ENCODE measurements at places on chromosomes 4 and X. TPM values are rescaled to one million over a fixed set of nuclear protein-coding genes. Genes with fewer than 3 reads are reported as not detected.

GRCh38 chrX:72540318-72540717 is 32.3 kb downstream of the HDAC8 start:
- DNase-seq: no peak

GRCh38 chr4:163544407-163545038 is 50.0 kb downstream of the TMA16 start:
- peak; percentile 89 for DNase-seq

The MAOA gene
- total RNA-seq: 184 TPM

DNA sequence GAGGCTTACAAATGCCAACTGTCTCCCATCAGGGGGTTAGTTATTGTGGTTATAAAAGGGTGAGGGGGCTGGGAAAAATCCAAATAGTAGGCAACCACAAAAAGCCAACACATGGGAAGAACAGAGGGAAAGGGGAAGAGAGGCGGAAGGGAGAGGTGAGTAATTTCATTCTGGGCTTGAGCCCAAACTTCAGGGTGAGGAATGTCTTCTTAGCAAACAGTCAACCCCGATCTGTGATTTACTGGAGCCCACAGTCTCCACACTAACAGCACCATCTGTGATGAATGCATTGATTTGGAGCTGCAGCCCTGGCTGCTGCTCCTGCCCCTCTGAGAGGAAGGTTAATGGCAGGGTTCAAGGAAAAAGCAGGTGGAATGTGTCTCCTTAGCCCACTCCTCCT is 162.2 kb upstream of the GPR101 start:
- no peak for DNase-seq

- no peak for DNase-seq
Observed at GRCh38 chr4:89952458-89952857, 57.8 kb downstream of the MMRN1 start.

All from lower leg skin (tissue), 4 donors.